ENCODE measurements at places on chromosomes 6 and 20.

GRCh38 chr6:149443411-149444181, 41.2 kb downstream of the ZC3H12D start:
- DNase-seq = no peak

DNA sequence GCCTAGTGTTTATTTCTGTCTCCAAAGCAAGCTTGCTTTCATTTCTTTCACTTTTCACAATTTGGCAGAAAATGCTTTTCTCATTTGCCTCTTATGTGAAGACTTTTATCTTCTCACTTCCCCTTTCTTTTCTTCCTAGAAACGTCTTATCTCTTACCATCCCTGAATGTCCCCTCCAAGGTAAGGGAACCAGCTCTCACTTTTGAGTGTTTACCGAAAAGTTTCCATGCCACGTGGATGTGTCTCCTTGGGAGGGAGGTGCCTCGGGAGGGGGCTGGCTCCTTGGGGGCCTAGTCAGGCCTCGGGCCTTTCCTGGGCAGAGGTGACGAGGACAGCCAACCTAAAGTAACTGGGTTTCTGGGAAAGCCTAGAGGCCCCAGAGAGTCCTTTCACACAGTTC, 127.4 kb downstream of the CD24 start:
- DNase-seq = no peak

GRCh38 chr6:133190912-133191311, 50.2 kb upstream of the EYA4 start:
- no peak for DNase-seq

GRCh38 chr6:124991764-124992295, 29.6 kb downstream of the RNF217 start:
- no peak for DNase-seq

DNA sequence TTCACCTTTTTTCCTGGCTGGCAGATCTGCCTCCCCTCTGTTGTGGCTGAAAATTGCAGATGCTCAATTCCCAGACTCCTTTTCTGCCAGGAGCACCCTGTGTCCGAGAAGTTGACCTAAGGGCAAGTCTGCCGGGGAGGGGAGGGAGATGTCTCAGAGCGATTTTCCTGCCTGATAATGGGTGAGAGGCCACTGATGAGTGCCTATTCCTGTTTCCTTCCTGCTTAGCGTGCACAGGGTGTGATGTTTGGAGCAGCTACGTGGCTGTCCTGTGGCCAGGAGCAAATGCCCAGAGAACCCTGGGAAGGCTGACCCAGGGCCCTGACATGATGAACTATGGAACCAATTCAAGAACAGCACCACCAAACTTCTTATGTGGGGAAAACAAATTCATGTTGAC, 22.5 kb downstream of the SOX4 start:
- no peak for DNase-seq

DNA sequence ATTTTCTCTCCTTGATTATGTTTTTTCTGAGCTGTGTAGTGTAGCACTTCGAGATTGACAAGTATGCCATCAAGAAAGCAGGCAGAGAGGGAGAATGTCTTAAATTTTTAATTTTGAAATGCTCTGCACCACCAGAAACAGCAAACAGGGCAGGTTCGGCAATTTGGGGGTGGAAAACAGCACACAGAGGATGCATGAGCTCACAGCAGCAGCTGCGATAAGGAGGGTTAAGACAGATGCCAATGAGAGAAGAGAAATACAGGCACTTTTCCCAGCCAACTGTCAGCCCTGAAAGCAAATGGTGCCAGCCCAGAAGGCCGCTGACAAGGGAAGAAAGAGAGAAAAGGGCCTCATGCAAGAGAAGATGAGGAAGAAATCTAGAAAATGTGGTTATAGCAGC, 15.1 kb upstream of the SNRPB2 start:
- no peak for DNase-seq

- DNase-seq = no peak
Observed at GRCh38 chr20:64188091-64188490, 23.8 kb downstream of the MYT1 start.

DNA sequence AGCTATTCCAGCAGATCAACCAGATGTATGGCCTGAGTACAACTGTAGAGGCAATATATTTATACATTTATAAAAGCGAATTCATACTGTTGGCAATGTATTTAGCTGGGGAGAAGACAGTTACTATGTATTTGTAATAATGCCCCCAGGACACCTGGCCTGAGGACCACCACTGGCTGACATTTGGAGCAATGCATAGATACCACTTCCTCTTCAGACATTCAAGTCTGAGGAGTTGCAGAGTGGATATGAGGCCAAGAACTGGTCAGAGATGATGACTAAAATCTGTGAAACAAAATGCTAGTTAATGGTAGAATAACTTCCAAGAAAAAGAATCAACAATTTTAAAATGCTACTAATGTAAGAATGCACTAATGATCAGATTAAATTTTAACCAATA, 462.3 kb downstream of the CDC5L start:
- DNase-seq = no peak

GRCh38 chr6:148285205-148285604, 57.4 kb upstream of the SASH1 start:
- no peak for DNase-seq

DNA sequence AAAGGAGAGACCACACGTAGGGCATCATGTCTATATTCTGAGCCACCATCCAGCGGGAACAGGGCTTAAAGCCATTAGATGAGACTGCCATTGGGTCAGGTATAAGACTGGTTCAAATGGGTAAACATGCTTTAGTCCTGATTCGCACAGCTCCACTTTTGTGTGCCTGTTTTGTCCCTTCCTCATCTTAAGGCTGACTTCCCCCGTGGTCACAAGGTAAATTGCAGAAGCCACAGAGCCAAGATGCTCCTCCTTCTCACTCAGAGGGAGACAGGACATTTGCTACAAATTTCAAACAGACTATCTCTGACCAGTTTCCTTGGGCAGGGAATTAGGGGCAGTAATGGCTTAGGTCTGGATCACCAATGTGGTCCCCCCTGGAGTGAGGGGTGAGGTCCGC, 11.4 kb upstream of the IFNGR1 start:
- no peak for DNase-seq

DNA sequence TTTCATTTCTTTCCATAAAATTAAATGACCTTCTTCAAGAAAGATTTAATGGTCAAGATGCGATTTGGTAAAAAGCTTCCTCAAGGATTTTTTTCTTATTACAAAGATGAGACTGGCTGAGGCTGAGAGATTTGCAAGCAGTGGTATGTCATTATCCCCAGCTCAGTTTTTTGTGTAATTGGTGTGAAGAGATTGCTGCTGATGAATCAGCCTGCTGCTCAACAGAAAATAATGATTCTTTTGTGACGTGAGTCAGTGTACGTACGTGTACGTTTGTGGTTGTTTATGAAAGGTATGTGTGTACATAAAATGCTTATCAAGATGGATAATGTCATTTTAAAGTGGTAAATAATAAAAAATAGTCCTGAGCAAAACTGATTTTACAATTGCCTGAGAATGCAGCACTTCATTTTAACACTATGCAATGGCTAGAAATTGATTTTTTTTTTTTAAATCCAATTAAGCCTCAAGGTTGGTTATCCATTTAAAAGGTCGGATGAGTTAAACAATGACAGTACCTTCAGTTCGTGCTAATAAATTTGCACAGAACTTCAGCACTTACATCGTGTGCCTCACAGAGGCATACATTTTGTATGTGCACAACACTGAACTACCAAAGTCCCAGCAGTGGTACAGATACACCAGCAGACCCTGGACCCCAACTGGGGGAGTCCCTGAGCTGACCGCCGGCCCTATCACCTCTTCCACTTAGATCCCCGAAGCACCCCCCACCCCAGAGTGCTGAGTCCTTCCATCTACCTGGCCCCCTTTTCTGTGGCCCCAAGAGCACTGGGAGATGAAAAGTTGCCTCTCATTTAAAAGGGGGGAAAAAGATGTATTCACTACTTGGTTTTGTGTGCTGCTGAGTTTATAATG, 9.7 kb upstream of the NPEPL1 start:
- no peak for DNase-seq

DNA sequence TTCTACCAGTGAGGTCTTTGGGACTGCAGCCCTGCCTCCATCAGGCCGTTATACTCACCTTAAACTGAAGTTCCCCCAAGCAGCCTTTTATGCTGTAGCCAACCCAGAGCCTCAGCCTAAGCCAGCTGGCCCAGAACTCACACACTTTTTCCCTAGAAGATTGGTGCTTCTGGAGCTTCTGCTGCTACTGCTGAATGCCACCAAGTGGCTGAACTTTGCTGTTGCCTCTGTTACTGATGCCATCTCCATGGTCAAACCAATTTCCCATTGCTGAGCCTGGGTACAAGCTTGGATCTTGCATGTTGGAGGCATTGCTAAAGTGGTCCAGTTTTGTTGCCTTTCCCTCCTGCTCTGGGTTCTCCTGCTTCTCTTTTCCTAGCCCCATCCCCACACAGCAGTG, 15.0 kb upstream of the TBX18 start:
- DNase-seq = no peak

GRCh38 chr20:40591536-40591935, 97.5 kb downstream of the MAFB start:
- DNase-seq = no peak

GRCh38 chr20:53057579-53057978, 85.4 kb downstream of the TSHZ2 start:
- DNase-seq = no peak

GRCh38 chr20:57473246-57474048, 51.5 kb downstream of the CTCFL start:
- peak; percentile 16 for DNase-seq

DNA sequence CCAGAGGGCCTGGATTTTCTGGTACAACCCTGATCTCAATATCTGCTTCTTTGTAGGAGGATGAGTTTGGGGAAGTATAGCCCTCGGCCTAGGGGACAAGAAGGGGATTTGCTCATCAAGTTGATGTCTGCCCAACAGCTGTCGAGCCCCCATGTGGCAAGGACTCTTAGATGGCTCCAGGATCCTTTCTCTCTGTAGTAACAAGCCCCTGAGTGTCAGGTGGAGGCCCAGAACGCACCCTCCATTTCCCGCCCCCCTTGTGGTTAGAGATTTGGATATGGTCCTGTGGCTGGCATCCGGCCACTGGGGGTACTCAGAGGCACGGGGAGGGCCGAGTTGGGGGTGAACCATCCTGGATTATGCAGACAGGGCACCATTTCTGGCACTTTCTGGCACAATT, 50.1 kb downstream of the CTCFL start:
- DNase-seq = no peak

- no peak for DNase-seq
Observed at GRCh38 chr6:46486181-46486580, 5.1 kb downstream of the RCAN2 start.

- DNase-seq = no peak
Observed at GRCh38 chr20:63006540-63007359, at the start of gene BHLHE23. Gene BHLHE23, minus strand, starts transcription at chr20:63006964. Its CDS starts 190 bp downstream, at chr20:63006774.

- no peak for DNase-seq
Observed at GRCh38 chr6:133804265-133804664, 84.6 kb upstream of the TCF21 start.

DNA sequence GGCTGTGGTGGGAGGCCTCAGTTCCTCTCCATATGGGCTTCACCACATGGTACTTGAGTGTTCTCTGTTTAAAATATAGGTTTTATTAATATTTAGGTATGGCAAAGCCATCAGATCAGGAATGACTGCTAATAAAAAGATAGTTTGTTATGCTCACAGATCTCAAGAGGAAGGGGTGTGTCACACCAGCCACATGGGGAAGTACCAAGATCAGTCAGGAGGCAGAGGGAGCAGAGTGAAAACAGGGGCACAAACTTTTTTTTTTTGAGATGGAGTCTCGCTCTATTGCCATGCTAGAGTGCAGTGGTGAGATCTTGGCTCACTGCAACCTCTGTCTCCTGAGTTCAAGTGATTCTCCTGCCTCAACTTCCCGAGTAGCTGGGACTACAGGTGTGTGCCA, 92.1 kb upstream of the GCM1 start:
- DNase-seq = peak; percentile 26

- peak; percentile 72 for DNase-seq
Observed at GRCh38 chr6:111764238-111765175, 108.7 kb downstream of the FYN start.

GRCh38 chr20:15060265-15061060, 723.1 kb upstream of the FLRT3 start:
- no peak for DNase-seq

DNA sequence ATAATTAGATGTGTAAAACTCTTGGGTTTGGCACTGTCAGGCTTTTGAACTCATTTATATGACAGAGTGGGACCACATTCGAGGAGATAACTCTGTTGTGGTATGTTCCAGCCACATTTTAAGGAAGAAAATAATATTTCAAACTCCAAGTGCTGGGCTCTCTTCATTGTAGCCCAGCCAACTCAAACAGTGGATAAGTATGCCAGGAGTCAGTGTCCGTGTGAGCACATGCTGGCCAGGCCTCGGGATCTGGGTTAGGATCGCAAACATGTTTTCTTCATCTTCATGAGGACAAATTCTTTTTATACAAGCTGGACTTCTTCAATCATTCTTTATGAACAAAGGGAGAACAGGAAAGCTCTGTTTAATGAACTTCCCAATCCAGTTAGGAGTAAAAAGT, 497.5 kb downstream of the MAFB start:
- DNase-seq = no peak

GRCh38 chr6:169190144-169190584, 63.5 kb downstream of the THBS2 start:
- DNase-seq = no peak

DNA sequence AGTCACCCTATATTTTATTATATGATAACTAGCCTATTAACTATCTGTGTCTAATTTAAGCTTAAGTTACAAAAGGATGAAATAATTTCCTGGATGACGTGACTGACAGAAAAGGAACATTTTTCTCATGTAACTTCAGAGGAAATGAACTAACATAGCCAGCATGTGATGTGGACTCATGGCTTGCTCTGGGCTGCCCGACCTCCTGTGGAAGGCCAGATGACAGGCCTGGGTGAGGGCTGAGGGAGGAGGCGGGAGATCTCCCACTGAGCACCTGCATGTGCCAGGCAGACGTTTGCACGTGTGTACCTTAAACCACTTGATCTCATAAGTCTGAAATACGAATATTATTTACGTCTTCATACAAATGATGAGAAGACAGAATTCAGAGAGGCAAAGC, 321.1 kb downstream of the SYNE1 start:
- no peak for DNase-seq

DNA sequence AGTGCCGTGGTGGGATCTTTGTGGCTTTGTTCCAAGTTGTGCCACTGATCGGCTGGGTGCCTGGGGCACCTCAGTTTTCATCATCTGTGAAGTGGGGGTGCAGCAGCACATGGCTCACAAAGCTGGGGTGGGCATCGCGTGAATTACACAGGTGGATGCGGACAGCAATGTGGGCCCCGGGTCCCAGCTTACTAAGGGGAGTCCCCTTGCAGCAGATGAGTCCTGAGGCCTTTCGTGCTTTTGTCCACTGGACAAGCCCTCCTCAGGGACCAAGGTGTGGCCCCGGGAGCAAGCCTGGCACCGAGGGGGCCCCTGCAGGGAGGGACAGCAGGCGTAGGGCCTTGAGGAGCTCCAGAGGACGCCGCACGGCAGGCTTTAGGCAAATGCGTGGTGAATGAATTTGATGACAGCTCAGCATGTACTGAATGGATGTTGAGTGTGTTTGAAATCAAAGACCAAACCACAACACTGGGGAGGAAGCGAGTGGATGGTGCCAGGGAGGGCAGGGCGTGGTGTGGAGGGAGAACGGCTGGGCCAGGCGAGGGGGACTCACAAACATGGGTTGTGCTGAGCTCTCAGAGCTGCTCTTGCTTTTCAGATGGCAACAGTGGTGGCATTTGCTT, 53.2 kb downstream of the IRF4 start:
- peak; percentile 66 for DNase-seq
